Heart left ventricle (tissue), 16 donors: ENCODE measurements at places on chromosomes 11 and 22. TPM values are rescaled to one million over a fixed set of nuclear protein-coding genes. Genes with fewer than 3 reads are reported as not detected.

DNA sequence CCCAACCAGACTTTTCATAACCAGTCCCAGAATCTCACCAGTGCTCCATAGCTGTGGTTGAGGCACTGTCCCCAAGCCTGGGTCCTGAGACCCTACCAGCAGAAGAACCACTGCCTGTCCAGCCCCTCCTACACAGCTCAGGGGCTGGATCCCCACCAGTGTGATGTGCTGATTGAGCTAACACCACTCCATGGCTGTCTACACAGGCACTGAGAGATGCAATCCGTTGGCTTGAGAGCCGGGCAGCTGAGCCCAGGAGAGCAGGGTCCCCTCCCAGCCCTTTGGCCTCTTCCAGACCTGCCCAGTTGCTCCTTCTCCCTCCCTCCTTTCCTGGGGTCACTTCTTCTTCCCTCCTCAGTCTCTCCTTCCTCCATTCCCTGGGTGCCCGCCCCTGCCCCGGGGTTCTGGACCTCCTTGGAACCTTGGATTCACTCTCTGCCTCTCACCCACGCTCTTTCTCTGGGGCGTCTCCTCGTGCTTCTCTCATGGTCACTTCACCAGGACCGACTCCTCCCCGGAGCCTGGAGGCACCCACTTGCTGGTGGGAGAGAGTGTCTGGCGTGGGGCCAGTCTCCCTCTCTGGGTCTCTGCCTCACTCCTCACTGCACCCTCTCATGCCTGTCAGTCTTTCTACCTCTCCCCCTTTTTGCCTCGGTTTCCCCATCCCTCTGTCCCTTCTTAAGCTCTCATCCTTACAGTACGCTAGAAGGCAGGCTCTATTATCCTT, 706 bp upstream of the SCYL1 start:
- DNase-seq = peak; percentile 57

- no peak for DNase-seq
These were observed 640.2 kb upstream of the LUZP2 start for GRCh38 chr11:23856654-23857053.

GRCh38 chr22:39545386-39546365, 13.1 kb upstream of the RPS19BP1 start:
- no peak for DNase-seq

- DNase-seq = peak; percentile 64
These were observed 54.8 kb downstream of the PTPRJ start for GRCh38 chr11:48034926-48035871.

GRCh38 chr11:106398502-106399075, 321.1 kb downstream of the AASDHPPT start:
- DNase-seq = no peak

GAB4 gene
- polyA plus RNA-seq = not detected

- DNase-seq = no peak
These were observed 987 bp upstream of the GRIK4 start for GRCh38 chr11:120510406-120511115.

SCN4B gene
- 8.6 TPM for polyA plus RNA-seq
